Activated CD8-positive, alpha-beta T cell treated with anti-CD3 and anti-CD28 coated beads for 36 hours (primary cell): ENCODE measurements at places on chromosomes 13 and 19.

GRCh38 chr19:10662384-10663251 lies 8.5 kb downstream of the ILF3 start:
- peak; percentile 68 for DNase-seq

DNA sequence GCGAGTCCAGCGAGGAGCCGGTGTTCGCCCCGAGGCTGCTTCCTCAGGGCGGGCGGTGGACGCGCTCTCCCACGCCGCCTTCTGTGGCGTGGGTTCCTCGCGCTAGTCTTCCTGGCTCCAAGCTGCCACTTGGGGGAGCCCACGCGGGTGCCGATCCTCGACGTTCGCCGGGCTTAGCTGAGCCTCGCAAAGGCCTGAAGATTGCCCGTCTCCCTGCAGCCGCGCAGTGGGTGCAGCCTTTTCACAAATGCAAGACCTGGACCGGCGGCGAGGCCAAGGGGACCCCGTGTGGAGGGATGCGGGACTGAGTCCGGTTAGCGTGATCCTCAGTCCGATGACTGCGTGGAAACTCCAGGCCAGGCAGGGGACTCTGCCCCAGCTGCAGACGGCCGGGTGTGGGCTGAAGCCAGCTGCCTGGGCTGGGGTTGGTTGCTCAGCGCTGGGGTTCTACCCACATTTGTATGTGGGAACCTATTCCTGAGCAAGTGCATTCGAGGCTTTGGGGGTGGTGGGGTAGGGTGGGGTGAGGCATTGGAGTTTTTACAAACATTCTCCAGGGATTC lies 16.6 kb upstream of the LRP3 start:
- peak; percentile 72 for DNase-seq

- DNase-seq = no peak
These were observed 47.6 kb downstream of the PCDH8 start for GRCh38 chr13:52800856-52801255.

DNA sequence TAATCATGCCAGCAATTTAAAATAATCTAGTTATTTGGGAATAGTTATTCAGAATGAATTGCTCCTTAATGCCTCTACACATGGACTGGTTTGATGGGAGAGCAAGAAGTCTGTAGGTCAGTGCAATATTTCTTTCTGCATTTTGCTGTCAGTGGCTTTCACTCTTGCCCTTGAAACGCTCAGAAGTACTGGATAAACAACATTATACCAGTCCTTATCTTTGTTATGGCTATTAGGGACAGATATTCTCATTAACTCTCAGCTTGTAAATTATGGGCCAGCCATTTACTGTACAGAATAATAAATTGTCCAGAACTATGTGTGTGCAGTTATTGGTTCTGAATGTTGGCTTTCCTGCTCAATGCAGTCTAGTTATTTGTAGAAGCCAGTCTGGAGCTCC lies 224.4 kb downstream of the OXGR1 start:
- DNase-seq = no peak

GRCh38 chr19:53183146-53183764 lies 9.9 kb downstream of the ZNF665 start:
- no peak for DNase-seq
